Chondrocyte (in vitro differentiated cells): ENCODE measurements at places on chromosomes 7 and 10.

GRCh38 chr7:114885836-114886235, 36.1 kb upstream of the MDFIC start:
- DNase-seq = no peak

DNA sequence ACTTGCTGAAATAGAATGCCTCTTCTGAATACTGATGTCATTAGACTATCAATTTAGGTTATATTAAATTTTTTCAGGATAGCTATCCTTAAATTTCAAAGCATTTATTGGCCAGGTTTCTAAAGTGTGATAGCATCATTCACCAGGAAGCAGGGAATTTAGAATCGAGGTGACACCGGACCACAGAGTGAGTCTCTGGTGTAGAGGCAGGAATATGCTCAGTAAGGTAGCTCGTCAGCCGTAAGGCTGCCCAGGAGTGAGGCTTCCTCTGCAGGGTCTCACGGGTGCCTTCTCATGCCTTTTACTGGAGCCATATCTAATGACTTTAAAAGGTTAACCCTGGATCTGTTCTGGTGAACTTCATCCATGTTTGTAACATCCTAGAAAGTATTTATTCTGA, 170.8 kb upstream of the KLF14 start:
- DNase-seq = no peak

DNA sequence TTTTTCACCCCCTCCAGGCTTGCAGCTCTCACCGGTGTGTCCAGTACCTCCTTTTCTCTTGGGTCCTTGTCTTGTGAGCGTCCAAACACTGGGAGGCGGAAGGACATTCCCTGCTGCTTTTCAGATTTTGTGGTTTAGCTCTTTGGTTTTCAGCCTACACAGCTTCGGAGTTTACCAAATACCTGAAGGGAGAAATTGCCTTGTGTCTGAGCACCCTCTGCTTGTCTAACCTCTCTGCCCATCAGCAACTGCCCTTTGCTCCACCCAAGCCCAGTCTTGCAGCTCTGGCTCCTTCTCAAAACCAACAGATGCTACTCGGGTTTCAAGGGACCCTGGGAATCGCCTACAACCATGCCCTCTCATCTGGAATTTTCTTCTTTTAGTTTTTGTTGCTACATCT, 519.1 kb upstream of the IGFBP3 start:
- no peak for DNase-seq

DNA sequence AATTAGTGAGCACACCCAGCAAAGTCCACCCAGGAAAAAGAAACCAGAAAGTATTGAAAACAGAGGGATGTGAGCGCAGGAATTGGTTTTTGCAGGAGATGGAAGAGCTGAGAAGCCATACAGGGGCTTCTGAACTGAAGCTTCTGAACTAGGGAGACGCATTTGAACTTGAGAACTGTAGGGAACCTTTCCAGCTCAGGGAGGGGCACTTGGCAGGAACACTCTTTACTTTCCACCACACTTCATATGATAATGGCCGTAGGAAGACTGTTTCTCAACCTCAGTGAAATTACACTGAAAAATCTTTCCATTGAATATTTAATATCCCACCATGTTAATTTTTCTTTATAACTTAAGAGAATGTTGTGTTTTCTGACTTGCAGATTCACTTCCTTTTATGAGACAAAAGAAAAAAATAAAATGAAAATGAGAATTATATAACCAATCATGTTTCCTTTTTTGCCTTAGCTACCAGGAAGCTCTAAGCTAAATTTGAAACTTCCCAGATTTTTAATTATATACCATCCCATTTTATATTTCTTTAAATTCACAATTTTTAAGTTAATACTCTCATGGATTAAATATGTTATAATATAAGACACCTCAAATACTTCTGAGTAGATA, 98.3 kb upstream of the TCF7L2 start:
- no peak for DNase-seq

DNA sequence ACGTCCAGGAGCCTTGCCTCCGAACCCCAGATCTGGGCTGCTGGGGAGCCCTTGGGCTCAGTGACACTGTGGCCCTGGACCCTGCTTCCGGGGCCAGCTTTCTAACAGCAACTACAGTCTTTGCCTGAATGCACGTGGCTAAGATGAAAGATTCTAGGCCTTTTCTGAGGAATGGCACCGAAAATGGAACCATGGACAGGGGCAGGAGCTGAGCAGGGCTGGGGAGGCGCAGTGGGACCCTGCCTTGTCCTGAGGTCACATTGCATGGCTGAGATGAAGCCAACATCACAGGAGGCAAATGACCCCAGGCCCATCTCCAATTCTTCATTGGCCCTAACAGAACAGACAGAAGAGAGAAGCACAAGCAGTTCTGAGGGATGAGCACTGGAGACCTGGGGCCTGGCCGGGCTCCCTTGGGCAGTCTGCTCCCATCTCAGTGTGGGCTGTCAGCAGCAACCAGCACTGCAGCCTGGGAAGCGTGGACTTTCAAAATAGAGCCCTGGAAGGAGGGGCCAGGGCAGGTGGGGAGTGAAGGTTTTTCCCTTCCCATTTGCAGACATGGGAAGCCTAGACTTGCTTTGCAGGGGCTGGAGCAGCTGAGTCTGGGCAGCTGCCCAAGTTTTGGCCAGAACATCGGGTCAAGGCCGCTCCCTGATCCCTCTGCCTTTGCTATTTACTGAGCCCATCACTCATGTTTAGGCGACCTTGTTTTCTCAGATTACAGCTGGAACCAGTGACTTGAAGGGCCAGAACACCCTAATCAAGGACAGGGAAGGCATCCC, 114.4 kb upstream of the TCERG1L start:
- DNase-seq = no peak

DNA sequence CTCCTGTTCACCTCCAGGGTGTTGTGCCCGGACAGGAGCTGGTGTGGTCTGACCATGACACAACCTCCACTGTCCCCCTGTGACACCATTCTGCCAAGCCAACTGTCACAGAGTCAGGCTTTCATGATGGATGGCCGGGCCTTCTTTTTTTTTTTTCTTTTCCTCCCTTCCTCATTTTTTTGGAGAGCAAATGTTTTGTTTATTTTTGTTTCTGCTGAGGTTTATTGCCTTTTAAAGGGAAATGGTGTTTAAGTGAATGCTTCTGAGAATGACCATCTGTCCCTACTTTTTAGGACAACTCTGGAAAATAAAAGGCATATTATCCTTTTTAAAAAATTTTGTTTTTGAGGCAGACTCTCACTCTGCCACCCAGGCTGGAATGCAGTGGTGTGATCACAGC, 115.1 kb upstream of the NPS start:
- DNase-seq = no peak

DNA sequence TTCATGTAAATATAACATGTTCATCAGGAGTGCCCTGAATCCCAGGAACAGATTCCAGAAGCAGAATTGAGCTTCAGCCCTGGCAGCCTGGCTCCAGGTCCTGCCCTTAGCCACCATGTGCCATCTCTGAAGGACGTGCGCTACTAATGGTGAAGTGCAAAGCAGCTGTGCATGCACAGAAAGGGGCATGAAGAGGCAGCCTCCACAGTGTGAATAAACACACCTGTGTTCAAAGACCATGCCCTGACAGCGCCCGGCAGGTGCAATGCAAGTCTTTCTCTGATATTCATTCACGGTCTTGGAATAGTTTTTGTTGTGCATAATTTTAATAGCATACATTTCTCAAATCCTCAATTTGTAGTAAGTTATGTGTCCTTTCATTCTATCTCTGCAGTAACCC, 250.4 kb upstream of the TCERG1L start:
- peak; percentile 37 for DNase-seq

GRCh38 chr7:106167439-106168136, 55.5 kb upstream of the SYPL1 start:
- no peak for DNase-seq
